ENCODE measurements at places on chromosomes 12 and 14. TPM values are rescaled to one million over a fixed set of nuclear protein-coding genes. Genes with fewer than 3 reads are reported as not detected.

DNA sequence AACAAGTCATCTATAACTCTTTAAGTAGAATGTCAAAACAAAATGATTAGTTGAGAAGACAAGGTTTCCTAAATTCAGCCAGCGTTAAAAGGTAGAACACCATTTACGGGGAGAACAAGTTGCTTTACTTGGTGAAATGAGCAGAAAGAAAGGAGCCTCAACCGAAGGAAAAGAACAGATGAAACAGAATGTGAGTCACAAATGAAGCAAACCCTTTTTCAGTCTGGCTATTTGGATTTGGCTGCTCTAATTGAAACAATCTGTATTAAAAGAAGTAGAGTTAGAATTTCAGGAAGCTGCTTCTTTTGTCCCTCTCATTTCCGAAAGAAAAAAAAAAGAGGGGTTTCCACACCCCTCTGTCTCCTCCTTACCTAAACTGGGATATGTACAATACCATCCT is 34.6 kb downstream of the CEP128 start:
- H3K36me3 ChIP-seq: peaks cover 28% of the 10 kb centered on the region
- no peaks in the 10 kb centered on the region for H3K27me3 ChIP-seq
- no peak overlapping the region for H3K4me3 ChIP-seq
- no peak for DNase-seq
- peaks cover 8% of the 10 kb centered on the region for H3K4me1 ChIP-seq

GRCh38 chr12:38053113-38053512 is 263.5 kb upstream of the ALG10B start:
- H3K27me3 ChIP-seq: no peaks in the 10 kb centered on the region
- no peak overlapping the region for H3K27ac ChIP-seq
- H3K4me3 ChIP-seq: no peak overlapping the region
- no peak for DNase-seq

GRCh38 chr14:54647378-54647777 is 80.5 kb downstream of the SAMD4A start:
- peaks cover 22% of the 10 kb centered on the region for H3K27me3 ChIP-seq
- no peak overlapping the region for H3K27ac ChIP-seq
- H3K4me3 ChIP-seq: no peak overlapping the region
- H3K36me3 ChIP-seq: no peaks in the 10 kb centered on the region

The PTCSC3 gene
- total RNA-seq: not detected

The ADAMTS20 gene
- not detected for total RNA-seq

GRCh38 chr12:132448463-132448820 is 41.5 kb upstream of the FBRSL1 start:
- H3K36me3 ChIP-seq: peaks cover 5% of the 10 kb centered on the region
- H3K4me1 ChIP-seq: peaks cover 57% of the 10 kb centered on the region
- no peak overlapping the region for H3K4me3 ChIP-seq
- DNase-seq: no peak

DNA sequence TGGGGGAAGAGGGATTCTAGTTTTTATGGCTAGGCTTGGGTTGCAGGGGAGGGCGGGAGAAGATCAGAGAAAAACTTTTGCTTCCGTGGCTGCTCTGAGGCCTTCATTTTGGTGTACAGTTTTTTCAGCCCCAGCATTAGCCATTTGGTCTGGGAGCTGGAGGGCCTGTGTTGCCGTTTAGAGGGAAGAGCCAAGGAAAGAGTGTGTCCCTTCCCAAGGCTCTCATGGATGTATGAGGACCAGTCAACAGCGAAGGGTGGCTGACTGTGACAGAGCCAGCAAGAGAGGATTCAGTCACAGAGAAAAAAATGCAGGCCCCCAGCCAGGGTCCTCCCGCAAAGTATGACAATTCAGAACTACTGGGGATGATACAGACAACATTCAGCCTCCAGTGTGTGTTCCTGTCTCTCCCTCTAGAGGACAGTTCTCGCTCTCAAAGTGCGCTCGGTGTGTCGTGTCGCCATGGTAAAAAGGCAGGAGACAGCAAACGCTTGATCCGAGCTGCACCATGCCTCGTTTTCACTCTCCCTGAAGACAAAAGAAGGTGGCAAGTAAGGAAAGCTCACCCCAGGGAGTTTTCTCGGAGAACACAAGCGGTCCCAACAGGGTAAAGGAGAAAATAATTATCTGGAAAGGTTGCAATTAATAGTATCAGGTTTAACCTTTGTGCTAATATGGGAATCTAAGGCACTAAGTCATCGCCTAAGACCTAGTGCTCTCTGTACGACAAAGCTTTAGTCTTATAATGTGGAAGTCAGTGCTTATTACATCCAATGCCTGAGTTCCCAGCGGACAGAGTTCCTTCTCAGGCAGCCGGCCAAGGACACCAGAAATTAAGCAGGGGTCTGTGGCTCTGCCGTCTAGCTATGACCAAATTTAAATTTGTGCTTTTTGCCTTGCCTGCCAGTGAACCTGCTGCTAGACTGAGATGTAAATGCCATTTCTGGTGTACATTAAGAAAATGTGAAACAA is 157.3 kb upstream of the PLXNC1 start:
- H3K36me3 ChIP-seq: no peaks in the 10 kb centered on the region
- H3K27me3 ChIP-seq: no peaks in the 10 kb centered on the region
- no peak overlapping the region for H3K27ac ChIP-seq
- H3K4me1 ChIP-seq: no peaks in the 10 kb centered on the region
- no peak overlapping the region for H3K4me3 ChIP-seq

GRCh38 chr14:79578470-79578869 is 632.8 kb downstream of the DIO2 start:
- no peaks in the 10 kb centered on the region for H3K36me3 ChIP-seq
- H3K27me3 ChIP-seq: no peaks in the 10 kb centered on the region
- no peaks in the 10 kb centered on the region for H3K4me1 ChIP-seq
- no peak overlapping the region for H3K27ac ChIP-seq
- no peak for DNase-seq

- H3K27me3 ChIP-seq: peaks cover 18% of the 10 kb centered on the region
- H3K4me1 ChIP-seq: peaks cover 6% of the 10 kb centered on the region
- H3K27ac ChIP-seq: no peak overlapping the region
- no peaks in the 10 kb centered on the region for H3K36me3 ChIP-seq
- peak; percentile 12 for DNase-seq
Measured at GRCh38 chr14:58171090-58171489, 19.1 kb upstream of the ARMH4 start.

The SLC10A1 gene
- not detected for total RNA-seq

GRCh38 chr12:119206348-119207062 is 27.8 kb downstream of the HSPB8 start:
- H3K4me1 ChIP-seq: no peaks in the 10 kb centered on the region
- DNase-seq: no peak
- no peaks in the 10 kb centered on the region for H3K36me3 ChIP-seq
- no peak overlapping the region for H3K27ac ChIP-seq

The ELK3 gene
- 27.3 TPM for total RNA-seq
